Type B pancreatic cell (in vitro differentiated cells): ENCODE measurements at places on chromosomes 7 and 10. TPM values are rescaled to one million over a fixed set of nuclear protein-coding genes. Genes with fewer than 3 reads are reported as not detected.

DNA sequence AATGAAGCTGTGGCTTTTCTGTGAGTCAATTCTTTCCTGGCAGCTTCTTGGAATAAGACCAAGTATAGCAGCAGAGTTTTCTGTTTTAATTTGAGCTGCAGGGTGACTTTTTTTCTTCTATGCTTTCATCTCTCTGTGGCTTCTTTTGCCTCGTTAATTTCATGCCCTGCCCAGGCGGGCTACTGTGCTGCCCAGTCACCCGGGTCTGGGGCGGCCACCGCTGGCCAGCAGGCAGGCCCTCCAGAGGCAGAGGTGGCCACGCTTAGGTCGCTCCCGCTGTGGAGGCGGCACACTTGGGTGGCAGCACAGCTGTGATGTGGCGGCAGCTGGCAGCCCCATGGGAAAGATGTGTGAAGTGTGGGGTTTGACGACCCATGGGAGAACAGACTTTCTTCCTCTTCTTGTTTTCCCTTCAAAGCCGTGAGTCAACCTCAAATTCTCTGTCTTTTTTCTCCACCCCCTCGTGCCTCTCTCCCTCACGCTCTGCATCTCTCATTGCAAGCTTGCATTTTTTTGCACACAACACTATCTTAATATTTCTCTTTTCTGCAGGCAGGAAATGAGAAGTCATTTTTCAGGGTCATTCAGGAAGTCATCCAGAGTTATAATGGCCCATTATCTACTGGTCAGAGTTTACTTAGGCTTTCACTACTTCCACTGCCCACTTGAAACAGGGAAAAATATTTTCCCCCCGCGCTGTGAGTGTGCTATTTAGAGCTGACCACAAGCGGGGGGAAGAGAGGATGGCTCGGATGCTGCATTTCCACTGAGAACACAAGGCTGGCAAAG is 67.8 kb downstream of the EGFR start:
- no peak for DNase-seq

- no peak for DNase-seq
Observed at GRCh38 chr7:6558837-6559236, 7.6 kb upstream of the GRID2IP start.

DNA sequence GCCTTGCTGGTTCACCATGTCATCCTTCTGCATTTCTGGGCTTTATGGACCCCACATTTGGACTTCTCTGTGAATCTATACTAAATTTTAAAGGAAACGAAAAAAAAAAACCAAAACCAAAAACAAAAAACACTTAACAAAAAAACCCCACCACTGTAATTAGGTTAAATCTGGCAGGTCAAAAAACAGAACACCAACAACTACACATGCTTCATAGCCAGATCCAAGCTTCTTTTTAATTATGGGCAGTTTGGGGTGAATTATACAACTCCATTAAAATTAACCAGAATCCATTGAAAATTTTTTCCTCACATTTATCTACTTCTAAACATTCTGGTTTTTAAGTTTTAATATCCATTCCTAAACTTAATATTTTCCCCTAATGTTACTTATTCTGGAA is 58.4 kb downstream of the CDK6 start:
- DNase-seq, result no peak

- DNase-seq, result no peak
Observed at GRCh38 chr7:47349401-47349800, 232.5 kb downstream of the TNS3 start.

The EBLN1 gene
- total RNA-seq, result not detected in 2 replicates

The ZP3 gene
- not detected in 2 replicates for total RNA-seq

GRCh38 chr10:3460420-3461128 is 288.0 kb upstream of the PITRM1 start:
- no peak for DNase-seq

DNA sequence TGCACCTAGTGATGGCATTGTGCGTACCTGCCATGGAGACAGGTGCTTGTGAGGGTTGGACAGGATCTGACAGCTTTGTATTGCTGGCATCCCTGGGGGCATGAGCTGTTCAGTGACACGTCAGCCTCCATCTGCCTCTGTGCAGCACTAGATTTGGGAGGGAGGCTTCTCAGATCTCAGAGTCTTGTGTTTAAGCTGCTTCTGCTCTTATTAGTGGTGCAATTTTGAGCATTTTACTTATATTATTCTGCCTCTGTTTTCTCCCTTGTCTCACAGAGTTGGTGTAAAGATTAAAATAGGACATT is 5.1 kb downstream of the ARHGAP22 start:
- DNase-seq, result no peak

- peak; percentile 8 for DNase-seq
Observed at GRCh38 chr7:105974471-105974870, 11.4 kb downstream of the CDHR3 start.

DNA sequence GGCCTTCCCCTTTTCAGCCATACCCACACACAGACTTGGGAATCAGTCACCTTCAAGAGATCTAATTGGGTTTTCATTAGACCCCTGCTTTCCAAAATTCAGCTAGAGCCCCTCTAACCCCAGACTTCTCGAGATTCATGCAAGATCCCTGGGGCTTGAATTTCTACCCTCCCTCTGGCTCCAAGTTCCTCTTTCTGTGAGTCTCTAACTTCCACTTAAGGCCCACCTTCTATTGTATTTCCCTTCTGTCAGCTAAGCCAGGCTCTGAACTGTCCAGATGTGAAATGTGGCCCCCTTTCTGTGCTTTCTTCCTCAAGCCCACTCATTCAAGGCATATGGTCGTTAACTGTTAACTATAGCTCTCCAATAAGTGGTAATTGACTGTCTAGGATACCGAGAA is 132.2 kb downstream of the ZNF365 start:
- DNase-seq, result no peak

DNA sequence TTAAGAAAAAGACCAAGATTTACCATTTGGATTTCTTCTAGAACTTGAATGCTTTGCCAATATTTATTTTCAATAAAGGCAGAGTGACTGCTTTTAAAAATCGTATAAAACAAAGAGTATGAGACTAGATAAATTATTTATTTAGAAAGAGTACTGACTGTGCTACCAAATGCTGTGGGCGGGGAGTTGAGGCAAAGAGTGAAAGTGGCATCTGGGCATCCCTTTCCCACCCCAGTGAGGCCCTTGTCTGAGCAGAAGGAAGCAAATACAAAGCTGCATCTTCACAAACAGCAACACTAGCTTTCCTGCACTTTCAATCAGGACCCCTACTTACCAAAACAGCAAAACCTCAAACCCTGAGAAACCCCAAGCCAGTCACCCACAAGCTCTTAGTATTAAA is 34.9 kb downstream of the ITGB1 start:
- DNase-seq, result no peak

DNA sequence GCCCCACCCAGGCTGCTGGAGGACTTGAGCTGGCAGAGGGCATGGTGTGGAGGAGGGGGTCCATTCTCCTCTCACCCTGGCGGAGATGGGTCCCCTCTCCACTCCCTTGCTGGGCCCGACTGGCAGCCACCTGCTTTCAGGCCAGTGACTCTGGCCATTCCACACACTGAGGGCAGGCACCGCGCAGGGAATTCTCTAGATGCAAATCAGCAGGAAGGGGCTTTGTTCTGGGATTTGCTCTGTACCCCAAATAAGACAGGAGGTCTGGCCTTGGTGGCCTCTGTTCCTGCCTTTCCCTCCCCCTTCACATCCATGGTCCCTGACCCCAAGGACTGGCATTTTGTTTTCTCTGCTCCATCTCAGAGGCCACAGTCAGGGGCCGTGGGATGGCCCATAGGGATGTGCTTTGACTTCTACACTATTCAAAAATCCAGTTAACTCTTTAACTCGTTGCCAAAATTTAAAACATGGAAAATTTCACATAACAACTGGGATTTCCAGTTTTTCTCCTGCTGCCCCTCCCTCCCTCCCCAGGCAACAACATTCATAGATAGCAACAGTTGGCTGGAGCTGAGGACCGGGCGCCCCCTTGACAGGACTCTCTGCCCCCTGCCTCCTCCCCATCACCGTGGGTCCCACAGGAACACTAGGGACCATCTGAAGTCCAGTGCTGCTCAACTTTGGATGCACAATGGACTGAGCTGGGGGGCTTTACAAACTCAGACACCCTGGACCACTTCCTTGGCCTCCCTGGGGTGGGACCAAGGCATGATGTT is 33.9 kb downstream of the PPIF start:
- peak; percentile 27 for DNase-seq

DNA sequence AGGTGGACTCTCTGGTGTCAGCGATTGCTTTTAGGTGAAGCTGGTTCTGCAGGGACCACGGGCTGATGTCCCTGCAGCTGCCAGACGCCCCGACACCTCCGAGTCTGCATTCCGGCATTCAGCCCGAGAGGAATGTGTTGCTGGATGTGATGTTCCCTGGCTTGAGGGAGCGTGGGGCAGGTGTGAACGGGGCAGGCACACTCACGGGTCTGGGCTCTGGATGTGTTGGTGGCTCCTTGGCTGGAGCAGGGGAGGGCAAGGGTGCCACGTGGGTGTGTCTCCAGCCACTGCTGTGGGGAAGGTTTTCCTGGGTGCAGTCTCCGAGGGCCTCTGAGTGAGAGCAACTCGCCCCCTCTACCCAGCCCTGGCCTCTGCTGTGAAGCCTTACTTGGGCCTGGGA is 140.5 kb downstream of the CAMK1D start:
- no peak for DNase-seq

DNA sequence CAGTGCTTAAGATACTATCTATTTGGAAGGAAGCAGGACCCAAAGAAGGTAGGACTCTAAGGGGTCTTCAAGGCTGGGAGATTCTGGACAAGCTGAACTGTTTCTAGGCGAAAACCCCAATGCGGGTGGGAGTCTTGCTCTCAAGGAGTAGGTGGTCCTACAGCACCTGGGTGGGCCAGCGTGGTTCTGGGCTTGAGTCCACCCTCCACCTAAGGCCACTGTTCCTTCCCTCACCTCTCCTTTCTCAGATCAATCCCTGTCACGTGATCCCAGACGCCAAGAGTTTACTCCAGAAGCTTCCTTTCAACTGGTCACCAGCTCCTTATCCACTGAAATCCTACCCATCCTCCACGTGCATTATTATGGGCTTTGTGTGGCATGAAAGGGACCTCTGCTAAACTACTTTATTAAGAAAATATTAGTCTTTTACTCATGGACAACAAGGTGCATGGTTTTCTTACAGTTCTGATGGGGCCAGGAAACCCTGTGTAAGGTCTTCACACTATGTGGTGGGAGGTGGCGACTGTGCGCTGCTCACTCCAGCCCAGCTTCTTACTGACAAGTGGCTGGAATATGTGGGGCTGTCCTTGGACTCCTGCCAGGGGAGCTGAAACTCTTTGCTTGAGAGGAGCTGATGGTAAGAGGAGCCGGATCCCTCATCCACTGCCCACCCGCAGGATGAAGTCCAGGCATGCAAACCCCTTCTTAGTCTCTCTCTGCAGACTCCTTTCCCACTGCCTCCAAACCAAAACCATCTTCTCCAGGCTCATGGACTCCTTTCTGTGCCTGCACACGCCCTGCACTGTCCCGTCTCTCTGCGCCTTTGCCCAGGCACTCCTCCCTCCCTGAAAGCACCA is 1.6 kb downstream of the ZNF746 start:
- DNase-seq, result no peak

DNA sequence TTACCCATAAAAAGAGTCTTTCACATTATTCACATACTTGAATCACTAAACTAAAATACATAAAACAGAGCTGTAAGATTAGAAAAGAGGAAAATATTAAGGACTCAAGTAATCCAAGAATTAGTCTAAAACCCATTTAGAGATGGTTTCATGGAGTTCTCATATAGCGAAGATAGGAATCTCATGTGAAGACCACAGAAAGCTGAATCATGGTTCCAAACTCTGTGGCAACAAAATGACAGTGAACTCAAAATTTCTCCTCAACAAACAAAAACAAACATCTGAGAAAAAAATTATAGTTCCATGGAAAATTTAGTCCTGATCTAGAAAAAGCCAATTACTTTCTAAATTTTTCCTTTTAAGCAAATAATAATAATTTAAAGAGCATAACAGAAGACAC is 34.6 kb downstream of the BAZ1B start:
- no peak for DNase-seq

GRCh38 chr10:26211781-26212444 is 4.7 kb upstream of the GAD2 start:
- DNase-seq, result no peak

DNA sequence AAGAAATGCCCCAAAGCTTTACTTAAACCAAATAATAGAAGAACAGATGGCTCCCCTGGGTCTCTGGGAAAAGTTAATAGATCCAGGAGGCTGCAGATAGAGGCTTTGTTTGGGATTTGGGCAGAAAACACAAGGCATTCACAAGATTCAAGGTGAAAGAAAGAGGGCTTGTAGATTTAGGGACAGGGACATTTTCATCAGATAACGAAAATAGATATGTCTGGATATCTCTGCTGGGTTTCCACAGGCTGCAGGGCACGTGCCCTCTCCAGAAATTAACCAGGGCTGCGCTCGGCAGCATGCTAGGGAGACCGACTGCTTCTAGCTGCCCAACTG is 14.9 kb downstream of the CARD11 start:
- DNase-seq, result no peak

The CROT gene
- 19.6 and 21.9 TPM in 2 replicates for total RNA-seq

DNA sequence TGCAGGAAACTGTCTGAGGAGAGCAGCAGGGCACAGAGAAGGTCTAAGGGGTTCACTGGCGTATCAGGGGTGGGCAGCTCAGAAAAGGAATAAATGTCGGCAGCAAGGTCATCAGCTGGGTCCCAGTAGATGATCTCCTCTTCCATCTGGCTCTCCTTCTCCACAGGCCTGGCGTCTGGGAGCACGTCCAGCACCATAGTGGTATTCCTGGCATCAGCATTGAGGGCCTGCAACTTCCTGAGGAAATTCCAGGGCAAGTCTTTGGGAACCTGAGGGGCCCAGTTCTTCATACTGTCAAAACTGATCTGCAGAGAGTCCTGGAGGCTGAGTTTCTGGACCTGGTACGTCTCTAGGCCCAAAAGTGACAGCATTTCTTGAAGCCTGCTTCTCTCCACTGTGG is 9.6 kb upstream of the MRPS24 start:
- DNase-seq, result no peak

DNA sequence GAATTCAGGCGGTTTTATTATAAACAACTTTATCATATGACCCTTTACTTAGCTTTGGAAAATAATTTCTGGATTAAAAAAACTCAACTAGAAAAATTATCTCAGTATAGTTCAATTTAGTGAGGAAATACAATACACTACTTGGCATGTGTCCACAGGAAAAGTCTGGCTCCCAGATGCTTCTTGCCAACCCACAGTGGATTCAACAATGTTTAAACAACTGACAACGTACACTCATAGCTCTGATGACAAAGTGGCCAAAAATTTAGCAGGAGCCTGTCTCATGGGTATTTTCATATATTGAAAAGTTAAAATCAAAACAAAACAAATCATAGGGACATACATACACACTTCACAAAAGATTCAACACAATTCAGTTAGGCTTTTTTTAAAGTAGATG is 158.8 kb downstream of the SKAP2 start:
- no peak for DNase-seq

DNA sequence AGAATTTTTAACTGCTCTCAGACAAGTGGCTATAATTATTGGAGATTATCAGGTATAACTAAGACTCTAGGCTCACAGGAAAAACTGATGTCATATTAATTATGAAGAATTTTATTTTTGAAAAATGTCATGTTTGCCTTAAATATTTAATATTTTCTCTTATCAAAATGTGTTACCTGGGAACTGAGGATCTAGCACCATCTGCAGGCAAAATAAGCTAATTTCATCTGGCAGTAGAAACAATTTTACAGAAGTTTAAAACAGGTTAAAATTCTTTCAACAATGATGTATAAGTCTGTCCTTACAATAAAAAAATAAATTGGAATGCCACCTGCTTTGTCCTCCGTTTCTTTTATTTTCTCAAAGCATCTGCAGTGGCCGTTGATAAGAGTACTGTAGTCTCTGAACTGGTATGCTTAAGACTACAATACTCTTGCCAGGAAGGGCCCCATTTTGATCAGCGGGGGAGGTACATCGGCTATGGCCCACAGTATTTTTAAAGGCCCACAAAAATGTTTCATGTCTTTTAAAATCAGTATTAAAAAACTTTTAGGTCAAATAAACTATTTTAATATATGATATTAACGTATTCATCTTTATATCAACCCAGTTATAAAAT is 81.3 kb downstream of the VWDE start:
- DNase-seq, result no peak
